ENCODE measurements at places on chromosomes 2 and 18. TPM values are rescaled to one million over a fixed set of nuclear protein-coding genes. Genes with fewer than 3 reads are reported as not detected.

Gene STARD6
- total RNA-seq: not detected

Gene VIL1
- not detected for total RNA-seq

Gene NYAP2
- total RNA-seq: not detected

Gene TMEM247
- total RNA-seq: not detected

GRCh38 chr2:44969936-44970335 is 28.4 kb downstream of the SIX3 start:
- no peak overlapping the region for H3K27ac ChIP-seq
- H3K27me3 ChIP-seq: peaks cover 90% of the 10 kb centered on the region
- H3K4me3 ChIP-seq: no peak overlapping the region
- H3K4me1 ChIP-seq: no peaks in the 10 kb centered on the region
- H3K36me3 ChIP-seq: no peaks in the 10 kb centered on the region
- no peak for DNase-seq

- no peak overlapping the region for H3K27ac ChIP-seq
- peaks cover 31% of the 10 kb centered on the region for H3K36me3 ChIP-seq
- H3K4me1 ChIP-seq: peaks cover 10% of the 10 kb centered on the region
- H3K27me3 ChIP-seq: no peaks in the 10 kb centered on the region
Observed at GRCh38 chr2:74100254-74101216, 47.2 kb downstream of the BOLA3 start.

- no peak for DNase-seq
- H3K4me1 ChIP-seq: peaks cover 27% of the 10 kb centered on the region
Observed at GRCh38 chr2:69490486-69490885, 53.3 kb upstream of the NFU1 start.

DNA sequence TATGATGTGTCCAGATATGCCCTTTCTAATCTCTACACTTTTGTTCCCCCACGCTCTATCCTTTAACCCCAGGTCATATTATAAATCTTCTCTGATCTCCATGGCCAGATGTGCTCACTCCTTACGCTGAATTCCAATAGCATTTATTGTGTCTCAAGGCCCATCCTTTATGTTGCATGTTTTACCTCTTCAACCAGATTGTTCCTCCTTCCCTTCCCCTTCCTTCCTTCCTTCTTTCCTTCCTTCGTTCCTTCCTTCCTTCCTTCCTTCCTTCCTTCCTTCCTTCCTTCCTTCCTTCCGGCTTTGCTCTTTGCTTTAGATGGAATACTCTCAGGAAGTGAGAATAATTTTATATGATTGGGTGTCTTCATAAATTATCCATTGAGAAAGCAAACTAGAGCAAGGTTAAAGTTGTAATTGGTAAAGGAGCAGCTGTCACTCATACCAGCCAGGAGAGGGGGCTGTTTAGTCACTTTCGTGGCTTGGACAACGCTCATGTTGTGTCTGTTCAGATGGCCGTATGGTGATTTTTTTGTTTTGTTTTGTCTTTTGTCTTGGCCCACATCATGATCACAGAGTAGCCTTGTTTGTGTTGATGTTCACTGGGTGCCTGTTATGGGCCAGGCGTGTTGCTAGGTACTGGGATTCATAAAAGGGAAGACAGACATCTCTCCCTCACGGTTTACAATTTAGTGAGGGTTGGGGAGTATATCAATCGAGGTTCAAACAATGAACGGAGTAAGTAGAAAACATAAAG is 68.0 kb downstream of the DAW1 start:
- no peak for DNase-seq
- no peak overlapping the region for H3K4me3 ChIP-seq
- H3K36me3 ChIP-seq: no peaks in the 10 kb centered on the region
- H3K4me1 ChIP-seq: no peaks in the 10 kb centered on the region

DNA sequence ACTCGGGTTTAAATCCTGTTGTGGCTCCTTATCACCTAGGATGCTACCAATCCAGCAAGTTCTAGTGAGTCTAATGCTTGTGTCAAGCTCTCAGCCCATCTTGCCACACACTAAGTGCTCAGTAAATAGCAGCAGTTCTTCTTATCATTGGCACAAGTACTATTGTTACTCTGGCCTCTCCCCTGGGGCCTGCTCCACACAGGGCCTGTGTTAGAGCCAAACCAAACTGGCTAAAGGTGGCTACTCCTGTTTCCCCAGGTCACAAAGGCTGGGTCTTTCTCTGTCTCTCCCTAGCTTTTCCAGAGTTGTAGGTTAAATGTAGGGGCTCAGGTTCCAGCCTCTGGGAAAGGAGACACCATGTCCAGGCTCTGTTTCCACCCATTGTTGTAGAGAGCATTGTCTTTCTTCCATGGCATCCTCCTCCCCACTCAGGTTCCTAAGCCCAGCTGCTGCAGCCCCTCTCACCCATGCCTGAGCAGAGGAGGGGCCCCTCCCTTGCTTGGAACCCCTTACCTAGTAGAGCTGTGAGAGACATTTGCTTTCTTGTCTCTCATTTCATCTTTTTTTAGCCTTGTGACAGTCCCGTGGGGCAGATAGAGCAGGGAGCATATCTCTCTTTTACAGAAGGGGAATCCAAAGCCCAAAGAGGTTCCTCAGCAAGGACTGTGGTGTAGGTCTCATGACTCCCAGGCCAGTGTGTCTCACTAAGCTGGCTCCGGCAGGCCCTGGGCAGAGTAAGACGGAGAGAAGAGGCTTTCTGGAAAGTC is 56.4 kb upstream of the OTOF start:
- H3K36me3 ChIP-seq: no peaks in the 10 kb centered on the region
- H3K4me3 ChIP-seq: no peak overlapping the region
- peaks cover 56% of the 10 kb centered on the region for H3K27me3 ChIP-seq
- DNase-seq: no peak
- no peak overlapping the region for H3K27ac ChIP-seq

DNA sequence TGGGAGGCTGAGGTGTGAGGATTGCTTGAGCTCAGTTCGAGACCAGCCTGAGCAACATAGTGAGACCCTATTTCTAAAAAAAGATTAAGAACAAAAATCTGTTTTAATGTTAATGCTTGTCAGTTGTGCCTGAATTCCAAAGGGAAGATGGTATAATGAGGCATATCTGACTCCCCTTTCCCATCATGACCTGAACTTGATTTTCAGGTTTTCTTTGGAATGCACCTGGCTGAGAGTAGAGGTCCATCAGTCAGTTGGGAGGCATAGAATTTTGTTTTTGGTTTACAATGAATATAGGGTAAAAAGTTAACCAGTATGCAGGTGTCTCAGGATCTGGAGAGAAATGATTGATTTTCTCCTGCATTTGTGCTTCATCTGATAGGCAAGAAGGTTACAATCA is 20.4 kb downstream of the RPIA start:
- no peaks in the 10 kb centered on the region for H3K27me3 ChIP-seq
- no peak overlapping the region for H3K27ac ChIP-seq
- no peaks in the 10 kb centered on the region for H3K36me3 ChIP-seq

GRCh38 chr2:215521031-215521430 is 85.2 kb upstream of the FN1 start:
- no peak for DNase-seq
- no peaks in the 10 kb centered on the region for H3K27me3 ChIP-seq
- no peaks in the 10 kb centered on the region for H3K36me3 ChIP-seq
- no peaks in the 10 kb centered on the region for H3K4me1 ChIP-seq

GRCh38 chr2:237165405-237166276 is 80.0 kb downstream of the COPS8 start:
- no peak for DNase-seq
- H3K4me1 ChIP-seq: peaks cover 13% of the 10 kb centered on the region

- H3K36me3 ChIP-seq: no peaks in the 10 kb centered on the region
- no peaks in the 10 kb centered on the region for H3K27me3 ChIP-seq
- peak overlapping the region; percentile 93 for H3K4me3 ChIP-seq
- peaks cover 62% of the 10 kb centered on the region for H3K4me1 ChIP-seq
- DNase-seq: no peak
Observed at GRCh38 chr2:101153077-101153707, 2.0 kb upstream of the TBC1D8 start.

Data from left ventricle myocardium inferior (tissue), 1 donor.